Thoracic aorta (tissue), 2 donors: ENCODE measurements at places on chromosomes 5 and 9. TPM values are rescaled to one million over a fixed set of nuclear protein-coding genes. Genes with fewer than 3 reads are reported as not detected.
A peak's percentile ranks its signal among the peaks of the same experiment; 100 is the strongest.

- peaks cover 6% of the 10 kb centered on the region for H3K4me1 ChIP-seq
- H3K27ac ChIP-seq, result no peak overlapping the region
- H3K4me3 ChIP-seq, result no peak overlapping the region
These were observed 159.9 kb downstream of the LURAP1L start for GRCh38 chr9:12934545-12935272.

DNA sequence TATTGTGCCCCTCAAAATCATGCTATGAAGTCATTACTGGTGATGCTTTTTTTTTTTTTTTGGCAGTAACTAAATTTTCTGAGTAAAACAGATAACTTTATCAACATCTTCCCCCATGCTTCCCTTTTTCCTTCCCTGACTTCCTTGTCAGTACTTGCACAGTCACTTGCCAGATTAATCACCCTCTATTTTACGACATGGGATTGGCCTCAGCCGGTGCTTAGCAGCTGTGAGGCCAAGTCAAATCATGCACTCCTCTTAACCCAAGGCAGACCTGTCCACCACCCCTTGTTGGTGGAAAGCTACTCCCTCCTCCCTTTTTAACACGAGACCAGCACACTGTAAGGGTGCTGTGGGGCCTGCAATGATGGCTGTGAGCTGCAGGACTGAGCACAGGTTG is 118.0 kb upstream of the OTULINL start:
- no peak overlapping the region for H3K27ac ChIP-seq
- peaks cover 45% of the 10 kb centered on the region for H3K36me3 ChIP-seq
- DNase-seq, result no peak
- H3K4me1 ChIP-seq, result no peaks in the 10 kb centered on the region
- H3K4me3 ChIP-seq, result no peak overlapping the region
- no peaks in the 10 kb centered on the region for H3K27me3 ChIP-seq

The SPINK6 gene
- total RNA-seq, result not detected

The CRAT gene
- 57.8 TPM for total RNA-seq

- peak overlapping the region; percentile 17 for H3K4me3 ChIP-seq
- no peak for DNase-seq
These were observed 12.5 kb upstream of the ZSWIM6 start for GRCh38 chr5:61319388-61320146.

DNA sequence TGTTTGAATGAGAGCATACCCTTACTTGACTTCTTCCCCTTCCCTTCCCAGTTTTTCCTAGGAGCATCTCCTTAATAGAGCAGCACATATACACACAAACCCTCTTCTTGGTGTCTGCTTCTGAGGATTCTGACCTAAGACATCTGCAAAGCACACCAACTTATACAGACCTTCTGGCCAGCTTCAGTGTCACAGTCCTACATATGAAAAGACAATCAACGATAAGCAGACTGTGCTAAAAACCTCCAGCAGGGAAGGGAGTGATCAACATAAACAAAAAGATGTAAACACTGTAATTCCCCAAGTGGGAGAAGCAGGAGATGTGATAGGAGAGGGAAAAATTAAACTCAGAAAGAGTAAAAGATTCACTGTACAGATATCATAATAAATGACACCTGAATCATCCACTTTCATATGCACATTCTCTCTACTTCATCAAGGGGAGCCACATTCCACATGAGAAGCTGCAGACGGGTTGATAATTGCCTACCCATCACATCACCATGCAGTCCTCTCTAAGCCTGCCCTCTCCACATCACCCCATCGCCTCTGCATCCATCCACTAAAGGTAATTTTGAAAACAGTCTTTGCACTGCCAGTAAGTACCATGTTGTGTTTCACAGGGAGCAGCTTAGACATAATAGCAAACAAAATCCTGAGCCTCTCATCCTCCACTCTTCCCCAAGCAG is 13.0 kb downstream of the APBA1 start:
- no peaks in the 10 kb centered on the region for H3K27me3 ChIP-seq
- no peak overlapping the region for H3K4me3 ChIP-seq
- no peaks in the 10 kb centered on the region for H3K36me3 ChIP-seq
- H3K4me1 ChIP-seq, result no peaks in the 10 kb centered on the region
- DNase-seq, result no peak

- H3K4me1 ChIP-seq, result peaks cover 25% of the 10 kb centered on the region
- H3K36me3 ChIP-seq, result no peaks in the 10 kb centered on the region
- H3K27me3 ChIP-seq, result no peaks in the 10 kb centered on the region
These were observed 1.3 kb upstream of the ERBIN start for GRCh38 chr5:65925044-65925600.

DNA sequence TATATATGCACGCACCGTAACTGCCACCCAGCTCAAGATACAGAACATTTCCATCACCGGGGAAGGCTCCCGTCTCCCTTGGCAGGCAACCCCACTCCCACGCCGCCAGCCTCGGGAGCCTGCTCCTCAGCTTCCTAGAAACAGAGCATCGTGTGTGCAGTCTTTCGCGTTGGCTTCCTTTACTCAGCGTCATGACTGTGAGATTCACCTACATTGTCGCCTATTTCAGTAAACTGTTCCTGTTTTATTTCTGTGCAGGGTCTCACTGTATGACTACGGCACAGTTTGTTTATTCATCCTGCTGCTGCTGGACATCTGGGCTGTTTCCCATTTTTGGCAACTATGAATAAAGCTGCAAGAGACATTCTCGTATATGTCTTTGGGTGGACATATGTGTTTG is 90.7 kb downstream of the STK10 start:
- H3K27ac ChIP-seq, result no peak overlapping the region
- H3K4me1 ChIP-seq, result no peaks in the 10 kb centered on the region
- H3K36me3 ChIP-seq, result peaks cover 6% of the 10 kb centered on the region

GRCh38 chr5:759111-759751 is 25.3 kb downstream of the ZDHHC11B start:
- no peaks in the 10 kb centered on the region for H3K4me1 ChIP-seq
- H3K36me3 ChIP-seq, result no peaks in the 10 kb centered on the region
- no peak overlapping the region for H3K27ac ChIP-seq
- no peaks in the 10 kb centered on the region for H3K27me3 ChIP-seq
- DNase-seq, result no peak

- no peaks in the 10 kb centered on the region for H3K4me1 ChIP-seq
- H3K4me3 ChIP-seq, result no peak overlapping the region
- peaks cover 30% of the 10 kb centered on the region for H3K36me3 ChIP-seq
- no peak for DNase-seq
- H3K27me3 ChIP-seq, result no peaks in the 10 kb centered on the region
These were observed 88.3 kb downstream of the USP20 start for GRCh38 chr9:129923589-129923988.
